ENCODE measurements at places on chromosomes 2 and 18.

- DNase-seq, result no peak
Observed at GRCh38 chr18:32881009-32881408, 108.2 kb upstream of the KLHL14 start.

DNA sequence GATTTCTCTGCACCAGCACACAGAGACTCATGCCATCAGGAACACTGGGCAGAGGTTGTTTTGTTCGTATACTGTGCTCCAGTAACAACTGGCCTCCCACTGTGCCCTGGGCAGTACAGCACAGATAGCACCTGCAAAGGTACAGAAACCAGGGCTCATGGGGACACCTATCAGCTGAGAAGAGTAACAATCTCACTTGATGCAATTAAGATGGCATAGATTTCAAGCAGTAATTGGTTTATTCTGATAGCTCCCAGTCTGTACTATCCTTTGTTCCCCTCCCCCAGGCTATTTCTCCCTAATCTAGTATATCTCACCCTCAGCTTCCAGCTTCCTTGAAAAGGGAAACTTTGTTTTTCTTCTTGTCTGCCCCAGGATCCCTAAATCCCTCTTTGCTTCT, 343.9 kb upstream of the MMADHC start:
- DNase-seq, result no peak

DNA sequence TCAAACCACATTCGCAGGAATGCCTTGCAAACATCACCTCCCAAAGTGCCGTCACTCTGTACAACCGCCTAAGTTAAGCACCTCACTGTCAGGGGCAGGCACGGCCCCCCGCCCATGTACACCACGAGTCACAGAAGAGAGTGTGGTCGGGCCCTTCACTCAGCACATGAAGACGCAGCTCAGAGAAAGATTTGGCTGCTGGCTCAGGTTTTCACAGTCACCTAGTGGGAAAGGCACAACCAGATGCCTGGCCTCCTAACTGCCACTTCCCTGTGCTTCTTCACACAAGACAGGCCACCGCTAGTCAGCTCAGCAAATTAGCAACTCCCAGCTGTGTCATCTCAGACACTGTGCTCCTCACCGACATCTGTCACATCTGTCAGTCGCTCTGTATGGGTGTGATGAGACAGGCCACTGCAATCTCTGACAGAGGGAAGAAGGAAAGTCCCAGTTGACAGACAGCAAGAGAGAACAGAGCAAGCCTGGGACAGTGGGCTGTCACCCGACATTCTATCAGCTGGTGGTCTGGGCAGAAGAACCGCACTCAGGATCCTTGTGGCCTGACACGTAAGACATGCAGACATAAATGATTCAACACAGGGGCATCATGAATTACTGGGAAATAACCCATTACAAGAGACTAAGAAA, 60.8 kb downstream of the CRACDL start:
- no peak for DNase-seq

DNA sequence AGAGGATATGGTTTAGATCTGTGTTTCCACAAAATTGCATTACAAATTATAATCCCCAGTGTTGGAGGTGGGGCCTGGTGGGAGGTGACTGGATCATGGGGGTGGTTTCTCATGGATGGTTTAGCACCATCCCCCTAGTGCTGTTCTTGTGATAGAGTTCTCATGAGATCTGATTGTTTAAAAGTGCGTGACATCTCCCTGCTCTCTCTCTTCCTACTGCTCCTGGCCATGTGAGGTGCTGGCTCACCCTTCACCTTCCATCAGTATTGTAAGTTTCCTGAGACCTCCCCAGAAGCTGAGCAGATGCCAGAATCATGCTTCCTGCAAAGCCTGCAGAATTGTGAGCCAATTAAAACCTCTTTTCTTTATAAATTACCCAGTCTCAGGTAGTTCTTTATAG, 33.1 kb downstream of the LHCGR start:
- no peak for DNase-seq

- DNase-seq, result no peak
Observed at GRCh38 chr2:155846259-155846658, 486.3 kb downstream of the NR4A2 start.

GRCh38 chr2:25558262-25558661, 115.1 kb downstream of the DTNB start:
- DNase-seq, result no peak

DNA sequence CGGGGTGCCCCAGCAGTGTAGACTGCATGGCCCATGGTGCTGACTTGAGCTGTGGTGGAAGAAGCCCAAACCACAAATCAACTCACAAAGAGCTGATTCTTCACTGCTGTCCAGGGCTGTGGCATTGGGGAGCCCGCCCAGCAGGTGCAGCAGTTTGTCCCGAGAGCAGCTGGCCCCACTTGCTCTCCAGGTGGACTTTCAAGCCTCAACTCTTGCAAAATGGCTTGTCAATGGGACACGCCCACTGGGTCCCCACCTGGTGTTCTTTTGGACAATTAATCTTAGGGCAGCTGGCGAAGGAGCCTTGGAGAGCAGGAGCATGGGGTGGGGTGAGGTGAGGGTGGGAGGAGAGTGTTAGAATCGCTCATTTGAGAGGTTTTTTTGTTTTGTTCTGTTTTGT, 117.9 kb downstream of the MYCN start:
- DNase-seq, result no peak

- DNase-seq, result no peak
Observed at GRCh38 chr2:232525791-232526371, at the start of gene CHRND. CHRND (plus strand) TSS chr2:232526160; CDS start chr2:232526216, 56 bp downstream.

- no peak for DNase-seq
Observed at GRCh38 chr2:149427387-149427786, 97.0 kb downstream of the LYPD6 start.

- DNase-seq, result no peak
Observed at GRCh38 chr2:133107058-133107815, 437.2 kb upstream of the LYPD1 start.

GRCh38 chr18:8367217-8367988, 241.8 kb upstream of the RAB12 start:
- DNase-seq, result no peak

DNA sequence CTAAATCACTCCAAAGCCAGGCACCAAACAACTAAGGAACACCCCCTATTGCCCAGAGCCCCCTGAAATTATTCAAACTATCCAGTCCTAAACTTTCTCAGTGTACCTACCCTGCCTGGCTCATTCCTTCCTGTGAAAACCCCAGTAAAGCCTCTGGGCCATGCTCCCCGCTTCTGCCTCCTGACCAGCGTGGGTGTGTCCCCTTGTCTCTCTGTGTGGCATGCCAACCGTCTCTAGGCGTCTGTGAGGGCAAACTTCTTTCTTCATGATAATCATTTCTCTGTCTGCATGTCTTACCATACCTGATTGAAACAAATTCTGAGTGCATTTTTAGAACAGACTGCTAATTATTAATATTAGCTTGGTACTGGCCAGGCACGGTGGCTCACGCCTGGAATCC, 109.0 kb upstream of the MSH2 start:
- DNase-seq, result no peak

DNA sequence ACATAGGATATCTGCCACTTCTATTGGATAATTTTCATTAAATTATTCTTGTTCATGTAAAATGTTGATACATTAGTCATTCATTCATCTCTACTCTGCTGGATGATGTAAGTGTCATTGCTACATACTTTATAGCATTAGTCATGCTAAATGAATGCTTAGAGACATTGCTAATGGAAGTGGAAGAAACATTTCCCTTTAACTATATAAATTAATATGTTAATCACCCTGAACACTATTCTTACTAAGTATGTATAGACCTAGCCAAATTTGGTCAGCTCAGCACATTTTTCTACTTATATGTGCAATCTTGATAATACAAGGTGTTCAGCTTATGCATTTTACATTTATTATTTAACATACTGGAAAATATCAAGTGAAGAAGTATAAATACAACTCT, 160.2 kb downstream of the DPP4 start:
- no peak for DNase-seq

DNA sequence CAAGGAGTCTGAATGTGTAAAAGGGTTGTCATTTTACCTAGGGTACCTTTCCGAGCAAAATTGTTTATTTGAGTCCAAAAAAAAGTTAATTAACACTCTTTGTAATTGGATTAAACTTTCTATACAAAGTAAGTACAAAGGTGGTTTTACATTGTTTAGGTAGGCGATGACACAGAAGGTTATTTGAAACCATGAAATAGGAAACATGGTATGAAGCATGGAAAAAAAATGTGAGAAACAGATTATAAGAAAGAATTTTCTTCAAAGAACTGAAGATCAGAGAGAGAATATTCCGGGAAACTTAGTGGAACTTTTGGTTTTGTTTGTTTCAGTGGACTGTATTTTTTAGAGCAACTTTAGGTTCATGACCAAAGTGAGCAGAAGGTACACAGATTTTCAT, 32.7 kb downstream of the CARF start:
- DNase-seq, result no peak

- DNase-seq, result no peak
Observed at GRCh38 chr2:221780281-221780688, 208.2 kb upstream of the EPHA4 start.

DNA sequence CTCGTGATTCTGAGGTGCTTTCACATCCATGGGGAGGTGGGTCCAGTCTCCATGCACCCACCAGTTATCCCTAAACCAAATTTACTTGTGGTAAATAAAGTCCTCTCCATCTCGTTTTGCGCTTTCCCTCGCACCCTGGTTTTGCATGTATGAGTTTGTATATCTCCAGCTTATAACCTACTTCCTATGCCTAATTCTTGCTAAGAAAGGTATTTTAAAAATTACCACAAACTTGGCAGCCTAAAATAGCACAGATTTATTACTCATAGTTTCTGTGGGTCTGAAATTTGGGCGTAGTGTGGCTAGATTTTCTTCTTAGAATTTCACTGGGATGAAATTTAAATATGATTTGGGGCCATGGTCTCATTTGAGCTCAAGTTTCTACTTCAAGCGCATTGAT, 511.5 kb downstream of the NYAP2 start:
- no peak for DNase-seq

DNA sequence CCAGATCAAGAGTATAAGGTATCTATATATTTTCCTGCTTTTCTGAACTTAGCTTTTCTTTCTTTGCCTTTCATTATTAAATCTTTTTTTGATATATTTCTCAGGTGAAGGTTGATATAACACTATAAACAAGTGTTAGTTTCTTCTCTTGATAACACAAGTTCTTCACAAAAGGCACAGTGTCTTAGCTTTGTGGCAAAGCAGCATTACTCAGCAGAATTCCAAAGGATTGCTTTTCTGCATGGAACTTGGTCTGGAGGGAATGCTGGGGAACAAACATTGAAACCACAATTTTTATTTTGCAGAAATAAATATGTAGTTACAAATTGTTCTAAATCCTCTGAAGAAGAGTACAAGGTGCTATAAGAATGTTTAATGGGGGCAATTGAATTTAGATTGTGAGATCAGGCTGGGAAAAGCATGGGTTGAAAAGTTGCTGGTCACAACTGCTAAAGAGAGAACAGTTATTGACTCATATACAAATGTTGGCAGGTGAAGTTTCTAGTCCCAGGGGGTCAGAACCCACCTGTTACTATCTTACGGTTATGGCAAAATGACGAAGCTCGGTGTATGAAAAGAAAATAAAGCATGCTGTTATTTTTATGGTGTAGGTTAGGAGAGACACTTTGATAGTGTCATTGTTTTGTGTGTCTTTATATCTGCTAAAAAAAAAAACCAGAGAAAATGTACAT, 68.2 kb downstream of the UBR3 start:
- no peak for DNase-seq

DNA sequence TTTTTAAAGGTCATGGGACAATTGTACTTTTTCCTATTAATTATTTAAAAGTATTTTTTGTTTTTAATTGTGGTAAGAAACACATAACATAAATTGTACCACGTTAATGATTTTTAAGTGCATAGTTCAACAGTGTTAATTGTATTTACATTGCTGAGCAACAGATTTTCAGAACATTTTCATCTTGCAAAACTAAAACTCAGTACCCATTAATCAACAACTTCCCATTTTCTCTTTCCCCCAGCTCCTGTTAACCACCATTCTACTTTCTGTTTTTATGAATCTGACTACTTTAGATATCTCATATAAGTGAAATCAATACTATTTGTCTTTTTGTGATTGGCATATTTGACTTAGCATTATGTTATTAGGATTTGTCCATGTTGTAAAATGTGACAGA, 483.9 kb upstream of the ZNF804A start:
- DNase-seq, result no peak

DNA sequence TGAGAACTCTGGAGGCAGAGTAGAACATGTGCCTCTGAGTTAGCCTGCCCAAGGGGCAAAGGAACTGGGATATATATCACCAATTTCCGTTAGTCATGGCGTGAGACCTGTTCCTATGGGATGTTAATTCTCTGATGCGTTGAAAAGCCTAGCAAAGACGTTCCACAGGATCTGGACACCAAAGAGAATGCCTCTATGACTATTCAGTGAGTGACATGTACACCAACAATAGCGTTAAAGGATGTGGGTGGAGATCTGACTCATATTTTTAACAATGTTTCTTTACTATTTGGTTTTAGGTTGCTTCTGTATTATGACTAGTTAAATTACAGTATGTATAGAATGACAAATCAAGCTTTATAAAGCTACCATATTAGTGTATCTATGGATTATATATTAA, 320.9 kb upstream of the MC4R start:
- no peak for DNase-seq

DNA sequence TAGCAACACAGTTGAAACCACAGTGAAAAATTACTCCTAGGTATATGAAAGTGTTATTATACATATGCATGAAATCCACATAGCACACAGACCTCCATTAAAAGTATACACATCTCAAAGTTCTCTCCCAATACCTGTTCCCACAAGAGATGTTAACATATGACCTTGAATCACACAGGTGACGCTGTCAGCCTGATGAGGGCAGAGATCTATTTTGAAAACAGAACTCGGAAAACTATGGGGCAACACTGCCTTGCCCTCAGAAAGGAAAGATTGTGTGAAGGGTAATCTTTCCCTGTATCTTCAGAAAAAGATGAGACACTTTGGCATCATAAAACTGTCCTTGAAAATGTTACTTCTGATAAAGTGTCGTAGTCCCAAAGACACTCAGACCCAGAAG, 82.7 kb downstream of the DYM start:
- no peak for DNase-seq
